ENCODE measurements at places on chromosomes 11 and 22.
A peak's percentile ranks its signal among the peaks of the same experiment; 100 is the strongest.

DNA sequence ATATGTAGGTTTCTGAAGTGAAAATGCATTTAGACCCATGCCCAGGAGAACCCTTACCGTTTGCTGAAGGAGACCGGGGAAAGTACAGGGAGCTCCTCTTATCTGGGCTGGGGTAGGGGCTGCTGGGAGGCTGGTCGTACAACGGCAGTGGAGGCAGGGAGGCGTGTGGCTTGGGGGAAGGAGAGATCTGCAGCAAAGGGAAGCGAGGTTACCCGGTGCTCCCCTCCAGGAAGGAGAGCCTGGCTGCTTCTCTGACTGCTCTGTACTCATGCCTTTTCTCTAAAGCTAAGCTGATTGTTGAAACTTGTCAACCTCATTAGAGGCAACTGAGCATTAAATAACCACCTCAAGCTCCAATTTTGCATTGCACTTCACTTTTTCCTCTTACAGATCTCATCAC is 27.2 kb downstream of the ATG16L2 start:
- DNase-seq = no peak

DNA sequence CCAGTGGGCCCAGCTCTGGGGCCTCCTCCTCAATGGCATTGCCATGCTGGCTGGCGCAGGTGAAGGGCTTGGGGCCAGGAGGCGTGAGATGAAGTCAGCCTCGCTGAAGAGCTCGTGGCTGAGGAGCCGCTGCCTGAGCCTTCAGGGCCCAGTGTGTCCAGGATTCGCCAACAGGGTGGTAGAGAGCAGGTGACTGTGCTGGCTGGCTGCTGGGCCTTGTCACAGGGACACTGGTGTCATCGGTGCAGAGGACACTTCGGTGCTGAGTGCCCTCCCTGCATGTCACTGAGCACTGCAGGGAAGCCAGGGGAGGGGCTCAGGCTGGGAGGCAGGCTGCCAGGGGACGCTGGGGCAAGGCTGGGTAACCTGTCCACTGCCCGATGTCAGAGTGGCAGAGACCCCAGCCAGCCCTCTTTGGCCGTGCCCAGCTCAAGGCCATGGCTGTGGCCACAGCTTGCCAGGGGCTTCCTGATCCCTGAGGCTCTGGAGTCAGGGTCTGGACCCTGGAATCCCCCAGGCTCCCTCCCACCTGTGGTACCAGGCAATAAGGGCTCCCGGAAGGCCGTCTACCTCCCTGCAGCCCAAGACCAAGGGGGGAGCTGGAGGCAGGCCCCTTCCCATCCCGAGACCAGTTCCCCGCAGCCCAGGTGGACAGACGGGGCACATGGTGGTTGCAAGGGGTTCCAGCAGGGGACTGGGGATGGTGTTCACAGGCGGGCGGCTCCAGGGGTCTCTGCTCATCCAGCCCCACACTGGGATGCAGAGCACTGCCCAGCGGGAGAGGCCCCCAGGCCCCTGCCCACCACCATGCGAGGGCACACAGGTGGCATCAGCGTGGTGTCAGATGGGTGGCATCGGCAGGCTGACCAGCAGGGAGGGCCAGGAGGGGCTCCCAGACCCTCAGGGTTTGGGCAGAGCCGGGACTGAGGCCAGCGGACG is 63.9 kb downstream of the ARFGAP3 start:
- DNase-seq = no peak

DNA sequence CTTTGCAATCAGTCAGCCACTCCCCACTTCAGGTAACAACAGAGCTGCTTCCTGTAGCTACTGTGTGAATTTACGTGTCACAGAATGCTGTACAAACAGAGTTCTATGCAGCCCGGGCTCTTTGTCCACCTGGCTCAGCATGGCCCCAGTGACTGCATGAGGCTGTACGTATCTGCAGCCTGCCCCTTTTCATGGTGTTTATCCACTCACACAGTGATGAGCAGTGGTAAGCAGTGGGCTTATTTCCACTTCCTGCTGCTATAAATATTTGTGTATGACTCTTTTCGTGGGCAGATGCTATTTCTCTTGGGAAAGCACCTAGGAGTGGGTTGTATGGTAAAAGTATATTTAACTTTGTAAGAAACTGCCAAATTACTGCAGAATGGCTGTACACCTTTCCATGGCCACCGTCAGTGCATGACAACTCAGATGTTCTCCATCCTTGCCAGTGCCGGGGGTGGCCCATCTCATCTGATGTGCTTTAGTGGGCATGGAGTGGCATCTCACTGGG is 43.3 kb downstream of the MYEOV start:
- DNase-seq = no peak

DNA sequence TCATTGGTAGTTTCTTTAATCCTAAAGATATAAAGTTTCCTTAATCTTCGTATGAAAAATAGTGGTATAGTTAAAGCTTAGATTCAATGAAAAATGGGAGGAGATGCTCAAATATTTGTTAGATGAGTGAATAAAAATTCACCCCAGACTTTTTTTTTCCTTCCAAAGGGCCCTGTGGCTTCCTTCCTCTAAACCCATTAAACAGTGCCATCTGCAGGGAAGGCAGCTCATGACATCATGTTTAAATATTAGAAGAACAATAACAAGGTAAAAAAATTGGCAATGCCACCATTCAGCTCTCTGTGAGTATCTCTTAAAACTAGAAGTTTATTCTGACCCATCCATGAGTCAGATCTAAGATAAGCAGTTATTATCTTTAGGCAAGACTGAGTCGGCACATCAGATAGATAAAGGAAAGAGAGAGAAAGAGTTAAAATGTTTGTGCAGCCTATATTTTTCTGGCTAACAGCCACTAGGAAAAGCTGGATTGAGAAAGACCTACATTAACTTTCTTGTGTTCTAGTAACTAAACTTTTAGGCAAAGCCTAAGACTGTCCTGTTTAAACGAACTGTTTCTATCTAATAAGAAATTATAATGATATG is 19.1 kb upstream of the OOSP1 start:
- DNase-seq = peak; percentile 53

- DNase-seq = no peak
These were observed 177.4 kb upstream of the SYT13 start for GRCh38 chr11:45463541-45463940.

DNA sequence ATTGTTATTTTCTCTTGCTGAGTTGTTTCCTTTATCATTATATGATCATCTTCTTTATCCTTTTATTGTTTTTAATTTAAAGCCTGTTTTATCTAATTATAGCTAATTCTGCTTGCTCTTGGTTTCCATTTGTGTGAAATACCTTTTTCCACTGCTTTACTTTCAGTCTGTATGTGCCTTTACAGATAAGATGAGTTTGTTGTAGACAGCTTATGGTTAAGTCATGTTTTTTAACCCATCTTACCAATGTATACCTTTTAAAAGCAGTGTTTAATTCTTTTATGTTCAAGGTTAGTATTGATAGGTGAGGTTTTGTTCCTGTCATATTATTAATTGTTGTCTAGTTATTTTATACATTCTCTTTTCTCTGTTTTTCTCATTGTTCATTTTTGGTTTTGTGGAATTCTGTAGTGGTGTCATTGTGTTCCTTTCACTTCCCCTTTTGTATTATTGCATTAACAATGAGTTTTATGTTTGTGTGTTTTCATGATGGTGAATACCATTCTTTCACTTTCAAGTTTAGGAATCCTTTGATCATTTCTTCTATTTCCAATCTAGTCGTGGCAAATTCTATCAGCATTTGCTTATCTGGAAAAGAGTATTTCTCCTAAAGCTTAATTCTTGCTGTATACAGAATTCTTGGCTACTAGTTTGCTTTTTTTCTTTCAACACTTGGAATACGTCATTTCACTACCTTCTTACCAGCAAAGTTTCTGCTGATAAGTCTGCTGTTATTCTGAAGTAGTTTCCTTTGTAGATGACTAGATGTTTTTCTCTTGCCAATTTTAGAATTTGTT is 21.8 kb downstream of the OR5AN1 start:
- no peak for DNase-seq

- DNase-seq = no peak
These were observed 35.1 kb downstream of the WT1 start for GRCh38 chr11:32400196-32400595.

GRCh38 chr11:1291295-1292017 is 18.0 kb downstream of the TOLLIP start:
- no peak for DNase-seq

- DNase-seq = no peak
These were observed 103.8 kb downstream of the MORC2 start for GRCh38 chr22:30864441-30865420.

GRCh38 chr22:21686634-21687393 is 21.0 kb downstream of the PPIL2 start:
- DNase-seq = no peak

DNA sequence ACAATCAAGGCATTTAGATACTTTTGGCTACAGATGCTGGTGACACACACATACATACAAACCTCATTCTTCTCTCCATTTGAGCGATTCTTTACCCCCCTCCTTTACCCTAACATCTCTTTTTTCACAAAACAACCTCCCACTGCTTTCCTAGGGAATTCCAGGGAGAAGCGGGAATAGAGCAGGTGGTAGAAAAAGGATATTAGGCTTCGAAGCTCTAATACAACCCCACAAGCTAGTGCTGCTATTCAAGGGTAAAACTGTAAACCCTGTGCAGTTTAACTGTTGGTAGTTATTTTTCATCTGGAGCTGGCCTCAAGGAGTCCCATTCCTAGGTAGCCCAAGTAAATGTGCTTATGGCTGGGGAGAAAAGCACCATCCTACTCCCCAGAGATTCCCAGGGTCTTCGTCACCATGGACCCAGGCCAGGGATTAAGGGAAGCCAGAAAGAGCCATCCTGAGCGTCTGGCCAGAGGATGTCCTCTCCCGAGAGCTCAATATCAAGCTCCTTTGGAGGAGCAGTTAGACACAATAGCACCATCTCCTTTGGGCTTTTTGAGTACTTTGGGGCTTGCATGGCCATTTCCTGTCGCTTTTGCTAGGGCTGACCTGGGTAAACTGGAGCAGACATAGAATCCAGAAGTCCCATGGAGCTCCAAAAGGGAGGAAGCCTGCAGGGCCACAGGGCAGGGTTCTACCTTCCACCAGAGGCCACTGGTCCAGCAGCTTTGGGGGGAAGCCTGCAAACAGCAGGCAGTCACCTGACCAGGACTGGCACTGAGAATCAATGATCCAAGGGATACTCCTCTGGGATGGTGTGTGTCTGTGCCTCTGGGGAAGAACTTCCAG is 3.1 kb downstream of the MAML2 start:
- no peak for DNase-seq

GRCh38 chr11:120128392-120129119 is 9.4 kb downstream of the TRIM29 start:
- DNase-seq = no peak

DNA sequence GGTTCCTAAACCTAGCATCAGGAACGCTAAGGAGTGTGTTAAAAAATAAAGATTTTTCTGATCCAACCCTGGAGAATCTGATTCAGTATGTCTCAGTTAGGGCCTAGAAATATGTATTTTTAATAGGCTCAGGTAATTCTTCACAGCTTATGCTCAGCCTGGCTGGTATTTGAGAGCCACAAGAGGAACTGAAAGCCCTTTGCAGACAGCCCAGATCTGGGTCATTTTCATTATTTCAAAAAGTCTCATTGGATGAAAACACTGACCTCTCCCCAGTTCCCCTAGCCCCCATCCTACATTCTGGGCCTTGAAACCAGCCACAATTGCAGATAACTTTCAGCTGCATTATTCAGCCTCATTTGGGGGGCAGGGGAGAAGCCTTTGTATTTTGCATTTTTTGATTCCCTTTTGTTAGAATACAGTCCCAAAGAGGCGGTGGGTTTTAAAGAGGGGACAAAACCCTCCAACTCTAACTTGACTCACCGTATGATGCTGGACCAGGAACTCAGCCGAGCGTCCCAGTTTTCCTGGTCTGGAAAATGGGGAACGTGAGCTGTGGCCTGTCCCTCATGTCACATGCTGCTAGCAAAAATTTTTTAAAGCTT is 66.0 kb upstream of the LARGE1 start:
- no peak for DNase-seq

DNA sequence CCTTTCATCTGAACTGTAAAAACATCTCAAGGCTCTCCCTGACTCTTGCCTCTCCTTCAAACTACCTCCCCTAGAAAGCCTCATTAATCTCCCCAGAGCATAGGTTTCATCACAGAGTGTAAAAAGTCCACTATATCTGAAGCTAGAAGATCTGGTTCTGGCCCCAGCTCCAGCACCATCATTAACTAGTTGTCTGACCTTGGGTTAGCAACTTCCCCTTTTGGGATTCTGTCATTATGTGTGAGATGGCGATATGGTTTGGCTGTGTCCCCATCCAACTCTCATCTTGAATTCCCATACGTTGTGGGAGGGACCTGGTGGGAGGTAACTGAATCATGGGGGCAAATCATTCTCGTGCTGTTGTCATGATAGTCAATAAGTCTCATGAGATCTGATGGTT is 97.3 kb downstream of the KCNC1 start:
- DNase-seq = no peak

DNA sequence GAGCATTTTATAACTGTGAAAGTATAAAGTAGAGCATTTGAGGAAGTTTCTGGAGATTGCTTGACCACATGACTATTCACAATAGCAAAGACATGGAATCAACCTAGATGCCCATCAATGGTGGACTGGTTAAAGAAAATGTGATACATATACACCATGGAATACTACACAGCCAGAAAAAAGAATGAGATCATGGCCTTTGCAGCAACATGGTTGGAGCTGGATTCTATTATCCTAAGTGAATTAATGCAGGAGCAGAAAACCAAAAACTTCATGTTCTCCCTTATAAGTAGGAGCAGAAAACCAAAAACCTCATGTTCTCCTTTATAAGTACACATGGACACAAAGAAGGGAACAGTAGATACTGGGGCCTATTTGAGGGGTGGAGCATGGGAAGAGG is 30.3 kb downstream of the UVRAG start:
- DNase-seq = no peak

GRCh38 chr22:26642465-26643417 is 14.6 kb upstream of the MIAT start:
- no peak for DNase-seq

- DNase-seq = no peak
These were observed 20.9 kb downstream of the PRG3 start for GRCh38 chr11:57359896-57360690.

GRCh38 chr22:31275018-31275417 is 17.3 kb downstream of the PIK3IP1 start:
- no peak for DNase-seq

- no peak for DNase-seq
These were observed 30.8 kb upstream of the PICK1 start for GRCh38 chr22:38026130-38027111.

GRCh38 chr22:38715852-38716251 is 10.1 kb downstream of the GTPBP1 start:
- DNase-seq = no peak

DNA sequence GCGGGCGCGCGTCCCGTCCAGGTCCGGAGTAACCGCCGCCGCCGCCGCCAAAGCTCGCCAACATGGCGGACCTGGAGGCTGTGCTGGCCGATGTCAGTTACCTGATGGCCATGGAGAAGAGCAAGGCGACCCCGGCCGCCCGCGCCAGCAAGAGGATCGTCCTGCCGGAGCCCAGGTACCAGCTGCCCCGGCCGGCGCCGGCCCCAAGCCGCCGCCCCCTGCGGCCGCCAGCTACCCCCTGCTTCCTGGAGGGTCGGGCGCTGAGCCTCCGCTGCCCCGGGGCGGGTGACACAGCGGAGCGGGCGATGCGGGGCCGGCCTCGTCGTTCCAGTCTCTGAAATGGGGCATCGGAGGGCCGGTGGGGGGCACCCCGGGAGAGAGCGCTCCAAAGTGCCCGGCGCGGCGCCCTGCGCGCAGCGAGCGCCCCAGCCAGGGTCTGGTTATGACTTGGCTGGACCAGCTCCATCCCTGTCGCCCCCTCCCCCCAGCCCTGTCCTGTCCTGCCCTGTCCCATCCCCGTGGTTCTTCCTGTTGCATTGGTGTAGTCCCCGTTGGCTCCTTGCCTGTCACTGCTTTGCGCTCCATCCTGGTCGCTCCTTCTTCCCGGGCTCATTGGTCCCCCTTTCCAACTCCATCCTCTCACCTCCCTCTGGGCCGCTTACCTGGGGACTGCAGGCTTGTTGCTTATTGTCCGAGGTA is 653 bp downstream of the GRK3 start:
- peak; percentile 29 for DNase-seq
